Adipocyte (in vitro differentiated cells): ENCODE measurements at places on chromosomes 13 and 19.

DNA sequence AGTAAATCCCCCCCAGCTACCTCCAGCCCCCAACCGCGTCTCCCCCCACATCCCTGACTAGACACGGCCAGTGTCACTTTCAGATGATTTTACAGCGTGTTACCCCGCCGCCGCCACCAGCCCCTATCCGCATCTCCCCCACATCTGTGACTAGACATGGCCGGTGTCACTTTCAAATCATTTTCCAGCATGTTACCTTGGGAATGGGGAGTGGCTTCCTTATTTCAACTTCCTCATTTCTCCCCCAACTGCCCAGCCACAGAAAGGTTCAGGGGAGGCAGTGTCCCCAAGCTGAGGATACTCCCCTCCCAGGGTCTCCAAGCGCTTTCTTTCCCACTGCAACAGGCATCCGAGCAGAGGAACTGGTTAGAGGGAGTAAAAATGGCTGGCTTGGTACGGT, 18.4 kb downstream of the ADGRL1 start:
- no peak for DNase-seq

DNA sequence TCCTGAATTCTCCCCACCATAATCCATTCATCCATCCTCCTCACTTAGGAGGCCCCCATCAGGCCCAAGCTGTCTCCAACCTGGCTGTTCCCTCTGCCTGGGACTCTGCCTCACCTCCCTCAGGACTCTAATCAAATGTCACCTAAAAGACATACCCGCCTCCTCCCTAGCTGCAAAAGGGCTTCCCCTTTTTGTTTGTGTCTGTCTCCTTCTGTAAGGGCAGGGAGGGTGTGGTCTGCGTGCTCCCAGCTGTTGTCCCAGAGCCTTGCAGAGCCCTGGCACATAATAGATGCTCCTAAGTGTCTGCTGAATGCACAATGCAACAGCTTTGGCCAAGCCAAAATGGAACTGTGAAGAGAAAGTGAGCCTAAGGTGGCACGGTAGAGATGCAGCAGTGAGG, 4.4 kb downstream of the TRIR start:
- DNase-seq: no peak

DNA sequence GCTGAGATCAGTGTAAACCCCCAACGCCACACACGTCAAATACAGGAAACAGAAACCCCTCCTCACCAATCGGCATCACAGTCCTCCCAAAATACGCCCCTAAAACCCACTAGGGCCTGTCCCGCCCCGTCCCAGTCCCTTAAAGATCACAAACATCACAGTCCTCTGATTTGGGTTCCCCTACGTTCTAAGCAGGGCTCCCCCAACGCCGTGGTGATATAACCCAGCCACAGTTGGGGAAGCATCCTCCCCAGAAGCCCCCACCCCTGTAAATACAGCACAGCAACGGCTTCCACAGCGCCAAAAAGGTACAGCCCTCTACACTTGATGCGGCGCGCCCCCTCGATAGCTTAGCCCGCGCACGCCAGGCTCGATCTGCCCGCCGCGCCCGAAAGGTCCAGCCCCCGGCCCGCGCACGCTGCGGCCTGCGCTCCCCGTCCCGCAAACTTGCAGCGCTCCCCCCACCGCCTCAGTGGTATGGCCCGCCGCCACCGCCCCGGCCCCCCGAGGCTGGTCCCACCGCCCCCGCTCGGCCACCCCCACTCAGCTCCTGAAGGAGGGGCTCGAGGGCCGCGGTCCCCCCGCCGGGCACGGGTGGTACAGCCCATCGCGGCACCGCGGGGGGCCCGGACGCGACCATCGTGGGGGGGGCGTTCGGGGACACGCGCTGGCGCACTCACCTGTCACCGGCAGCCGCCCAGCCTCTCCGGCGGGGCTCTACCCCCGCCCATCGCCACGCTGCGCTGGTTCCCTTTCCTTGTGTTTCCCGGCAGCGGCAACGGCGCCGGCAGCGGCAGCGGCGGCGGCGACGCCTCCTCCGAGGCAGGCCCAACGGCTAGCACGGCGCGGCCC, at the start of gene AKT2:
Gene AKT2, minus strand, starts transcription at position 845 of the 852 bp plus-strand sequence. CDS start 20,078 bp downstream, outside the sequence.
- DNase-seq: peak; percentile 77

GRCh38 chr19:49939721-49940481, 10.6 kb upstream of the NUP62 start:
- no peak for DNase-seq

- peak; percentile 87 for DNase-seq
Observed at GRCh38 chr13:28636677-28637317, 22.1 kb upstream of the POMP start.

DNA sequence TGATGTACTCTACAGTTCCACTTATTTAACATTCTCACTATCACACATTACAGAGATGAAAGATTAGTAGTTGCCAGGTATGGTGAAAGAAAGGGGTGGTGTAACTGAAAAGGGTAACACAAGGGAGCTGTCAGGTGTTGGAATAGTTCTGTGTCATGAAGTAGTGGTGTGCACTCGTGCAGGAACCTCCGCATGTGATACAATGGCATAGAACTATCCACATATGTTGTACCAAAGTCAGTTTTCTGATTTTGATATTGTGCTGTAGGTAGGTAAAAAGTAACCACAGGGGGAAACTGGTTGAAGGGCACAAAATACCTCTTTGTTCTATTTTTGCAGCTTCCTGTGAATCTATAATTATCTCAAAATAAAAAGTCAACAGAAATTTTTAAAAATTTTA, 24.4 kb upstream of the RPL21 start:
- DNase-seq: no peak

DNA sequence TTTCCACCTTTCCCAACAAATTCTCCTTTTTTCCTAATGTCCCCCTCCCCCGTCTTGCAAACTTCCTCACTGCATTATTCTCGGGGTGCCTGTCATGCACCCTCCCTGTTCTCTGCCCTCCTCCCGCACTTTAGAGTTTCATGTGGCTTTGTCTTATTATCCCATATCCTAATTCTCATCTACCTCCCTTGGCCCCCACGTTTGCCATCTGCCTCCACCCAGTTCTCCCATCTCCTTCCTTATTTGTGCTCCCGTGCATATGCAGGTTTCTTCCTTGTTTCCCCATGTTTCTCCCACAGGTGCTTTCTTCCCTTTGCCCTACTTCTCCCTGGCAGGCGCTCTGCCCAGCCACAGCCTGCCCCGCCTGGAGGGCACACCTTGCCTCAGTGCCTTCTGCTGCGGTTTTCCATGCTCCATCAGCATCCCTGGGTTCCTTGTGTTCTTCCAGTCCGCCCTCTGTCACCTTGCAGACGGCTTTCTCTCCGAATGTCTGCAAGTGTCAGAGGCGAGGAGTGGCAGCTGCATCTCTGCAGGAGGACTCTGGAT, 1.5 kb downstream of the SPATA13 start:
- no peak for DNase-seq

DNA sequence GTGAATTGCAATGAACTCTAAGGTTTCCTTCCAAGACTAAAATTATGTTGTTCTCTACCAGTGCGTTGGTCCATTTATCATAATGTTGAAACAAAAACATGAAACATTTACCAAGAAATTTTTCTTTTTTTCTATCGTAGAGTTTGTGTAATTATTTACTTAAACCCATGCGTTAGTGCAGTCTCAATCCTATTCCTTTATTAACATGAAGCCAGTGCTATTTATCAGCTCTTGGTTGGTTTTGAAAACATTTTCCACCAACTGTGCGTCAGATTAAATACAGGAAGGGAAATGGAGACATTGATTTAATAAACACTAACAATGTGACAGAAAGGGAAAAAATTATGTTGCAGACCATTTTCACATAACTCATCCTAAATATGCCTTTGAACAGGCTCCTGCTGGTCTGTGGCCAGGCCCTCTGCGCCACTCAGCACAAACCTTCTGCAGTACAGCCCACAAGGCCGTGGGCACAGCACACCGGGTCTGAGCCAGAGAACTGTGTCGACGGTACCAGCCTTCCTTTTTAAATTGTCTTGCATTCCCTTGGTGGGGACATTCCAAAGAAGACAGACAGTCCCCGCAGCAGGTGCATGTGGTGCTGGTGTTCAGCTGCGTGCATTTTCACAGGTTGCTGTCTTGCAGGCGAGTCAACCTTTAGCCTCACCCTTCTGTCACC, 135.8 kb downstream of the SHISA2 start:
- DNase-seq: no peak

DNA sequence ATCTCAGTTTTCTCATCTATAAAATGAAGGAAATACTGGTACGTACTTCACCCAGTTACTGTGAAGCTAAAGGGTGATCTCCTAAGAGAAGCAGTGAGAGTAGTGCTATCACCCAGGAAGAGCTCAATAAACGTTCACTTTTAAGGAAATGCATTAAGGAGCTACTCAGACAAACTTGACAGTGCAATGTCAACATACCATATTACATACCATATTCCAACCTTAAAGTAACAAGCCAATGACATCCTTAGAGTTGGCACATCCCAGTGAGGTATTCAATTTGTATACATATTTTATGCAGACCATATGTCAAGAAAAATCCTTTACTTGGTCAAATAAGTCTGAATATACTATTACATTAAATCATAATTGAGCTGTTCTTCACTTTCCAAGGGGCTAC, 7.0 kb downstream of the TBC1D4 start:
- no peak for DNase-seq

- no peak for DNase-seq
Observed at GRCh38 chr19:47098608-47099007, 15.0 kb downstream of the ZC3H4 start.

GRCh38 chr19:33273881-33274662, 28.3 kb downstream of the CEBPA start:
- peak; percentile 71 for DNase-seq

GRCh38 chr19:29561601-29562000, 35.8 kb downstream of the VSTM2B start:
- no peak for DNase-seq

GRCh38 chr13:61994174-61994573, 578.5 kb upstream of the PCDH20 start:
- DNase-seq: no peak

DNA sequence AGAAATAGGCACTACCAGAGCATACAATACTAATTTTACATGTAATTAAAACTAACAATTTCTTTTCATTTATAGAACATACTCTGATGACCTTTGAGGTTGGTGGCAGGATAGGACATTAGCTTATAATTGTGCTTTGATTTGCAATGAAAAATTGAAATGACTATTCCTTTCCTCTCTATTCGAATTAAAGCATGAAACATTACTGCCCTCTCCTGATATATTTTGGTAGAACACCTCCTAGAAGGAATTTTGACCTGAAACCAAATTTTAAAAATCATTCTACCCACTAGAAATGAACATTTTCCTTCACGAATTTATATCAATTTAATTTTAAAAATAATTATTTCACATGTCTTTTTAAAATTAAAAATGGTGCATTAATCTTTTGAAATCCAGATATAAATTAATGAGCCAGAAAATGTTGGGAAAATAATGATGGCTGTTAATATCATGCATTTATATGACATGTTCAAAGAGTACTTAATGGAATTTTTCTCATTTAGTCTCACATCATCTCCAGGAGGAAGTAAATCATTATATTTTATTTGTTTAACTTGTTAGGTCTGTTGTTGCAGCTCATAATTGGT, 556.3 kb upstream of the ARGLU1 start:
- peak; percentile 77 for DNase-seq

- DNase-seq: peak; percentile 7
Observed at GRCh38 chr19:15508035-15508710, at the start of gene CYP4F22. Gene CYP4F22 (plus strand): TSS chr19:15508525. CDS start chr19:15525337, 16,812 bp downstream.
